ENCODE measurements at places on chromosomes 16 and 17. TPM values are rescaled to one million over a fixed set of nuclear protein-coding genes. Genes with fewer than 3 reads are reported as not detected.
A peak's percentile ranks its signal among the peaks of the same experiment; 100 is the strongest.

Gene TNS4
- total RNA-seq = 0.09 TPM

- DNase-seq = no peak
- peak overlapping the region; percentile 96 for H3K27ac ChIP-seq
- H3K4me3 ChIP-seq = peak overlapping the region; percentile 82
These were observed 2.5 kb downstream of the MAF start for GRCh38 chr16:79598063-79598347.

DNA sequence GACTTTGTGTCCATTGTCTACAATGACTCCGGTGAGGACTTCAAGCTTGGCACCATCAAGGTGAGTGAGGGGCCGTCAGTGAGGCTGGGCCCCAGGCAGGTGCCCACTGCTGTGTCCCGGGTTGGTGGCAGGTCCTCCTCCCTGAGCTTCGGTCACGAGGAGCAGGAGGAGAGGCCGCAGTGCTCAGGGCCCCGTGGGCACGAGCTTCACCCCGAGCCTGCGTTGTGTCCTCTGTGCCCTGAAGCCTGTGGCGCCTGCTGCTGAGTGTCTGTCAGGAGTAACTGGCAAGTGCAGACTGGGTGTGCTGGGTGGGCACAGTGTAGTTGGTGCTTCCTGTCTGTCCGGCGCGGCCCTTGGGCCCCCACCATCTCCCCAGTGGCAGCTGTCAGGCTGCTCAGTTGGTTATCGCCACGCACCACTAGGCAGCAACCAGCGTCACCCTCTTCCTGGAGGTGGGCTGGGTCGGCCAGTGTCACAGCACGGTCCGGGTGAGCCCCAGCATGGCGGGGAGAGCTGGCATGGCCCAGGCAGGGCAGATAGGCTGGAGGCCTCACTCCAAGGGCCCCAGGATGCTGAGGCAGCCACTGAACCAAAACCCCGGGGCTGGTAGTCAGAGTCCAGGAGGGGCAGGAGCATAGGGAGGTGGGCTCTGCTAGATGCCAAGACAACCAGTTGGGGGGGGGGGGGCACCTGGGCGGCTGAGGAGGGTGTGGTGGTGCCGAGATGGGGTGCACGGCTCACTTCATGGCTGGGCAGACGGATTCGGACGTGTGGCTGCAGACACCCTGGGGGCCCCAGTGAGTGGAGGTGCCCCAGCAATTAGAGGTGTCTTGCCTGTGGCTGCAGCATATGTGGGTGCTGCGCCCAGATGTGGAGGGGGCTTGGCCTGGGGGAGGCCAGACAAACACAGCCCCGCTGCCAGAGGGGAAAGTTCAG lies 39.3 kb downstream of the TSC2 start:
- H3K36me3 ChIP-seq = no peaks in the 10 kb centered on the region
- no peak overlapping the region for H3K4me3 ChIP-seq
- DNase-seq = no peak
- H3K27ac ChIP-seq = no peak overlapping the region

- H3K4me1 ChIP-seq = peaks cover 8% of the 10 kb centered on the region
- no peak overlapping the region for H3K27ac ChIP-seq
- H3K36me3 ChIP-seq = no peaks in the 10 kb centered on the region
- no peak for DNase-seq
These were observed 1.2 kb downstream of the HS3ST4 start for GRCh38 chr16:25692742-25693508.

Gene SLFN14
- not detected for total RNA-seq

DNA sequence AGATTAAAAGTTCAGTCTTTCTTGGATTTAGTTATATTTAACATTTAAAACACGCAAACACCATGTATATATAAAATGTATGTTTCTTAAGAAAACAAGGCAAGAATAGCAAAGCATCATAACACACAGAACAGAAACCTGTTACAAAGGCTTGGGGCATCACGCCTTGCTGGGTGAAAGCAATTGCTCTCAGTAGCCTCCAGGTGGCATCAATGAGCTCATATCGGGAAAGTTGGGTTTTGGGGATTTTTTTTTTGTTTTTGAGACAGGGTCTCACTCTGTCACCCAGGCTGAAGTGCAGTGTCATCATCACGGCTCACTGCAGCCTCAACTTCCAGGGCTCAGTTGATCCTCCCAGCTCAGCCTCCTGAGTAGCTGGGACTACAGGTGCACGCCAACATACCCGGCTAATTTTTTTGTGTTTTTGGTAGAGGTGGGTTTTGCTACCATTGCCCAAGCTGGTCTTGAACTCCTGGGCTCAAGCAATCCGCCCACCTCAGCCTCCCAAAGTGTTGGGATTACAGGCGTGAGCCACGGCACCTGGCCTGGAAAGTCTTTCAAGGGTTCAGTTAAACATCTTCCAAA lies 56.9 kb downstream of the CYB5D2 start:
- H3K4me3 ChIP-seq = no peak overlapping the region
- no peaks in the 10 kb centered on the region for H3K4me1 ChIP-seq
- peak overlapping the region; percentile 65 for H3K27ac ChIP-seq
- H3K36me3 ChIP-seq = no peaks in the 10 kb centered on the region

- H3K4me1 ChIP-seq = peaks cover 7% of the 10 kb centered on the region
- H3K36me3 ChIP-seq = no peaks in the 10 kb centered on the region
- no peaks in the 10 kb centered on the region for H3K27me3 ChIP-seq
These were observed 62.4 kb downstream of the NKD1 start for GRCh38 chr16:50610331-50611262.

DNA sequence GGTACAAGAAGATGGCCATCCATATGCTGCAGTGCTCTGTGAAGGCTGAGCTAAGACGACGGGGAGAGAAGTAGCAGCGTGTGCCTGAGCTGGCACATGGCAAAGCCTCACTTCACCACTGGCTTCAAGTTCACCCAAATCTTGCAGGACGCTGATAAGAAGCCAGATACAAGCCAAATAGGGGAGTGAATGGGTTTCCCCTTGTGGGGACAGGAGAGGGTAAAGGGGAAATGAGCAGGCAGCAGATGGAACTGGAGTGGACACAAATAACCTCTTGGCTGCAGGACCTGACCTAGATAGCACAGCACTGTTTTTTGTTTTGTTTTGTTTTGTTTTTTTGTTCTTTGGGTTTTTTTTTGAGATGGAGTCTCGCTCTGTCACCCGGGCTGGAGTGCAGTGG lies 21.0 kb upstream of the PITPNA start:
- H3K36me3 ChIP-seq = no peaks in the 10 kb centered on the region
- H3K27me3 ChIP-seq = no peaks in the 10 kb centered on the region
- no peak overlapping the region for H3K27ac ChIP-seq
- no peak overlapping the region for H3K4me3 ChIP-seq

- peaks cover 17% of the 10 kb centered on the region for H3K4me1 ChIP-seq
- H3K27me3 ChIP-seq = no peaks in the 10 kb centered on the region
- DNase-seq = peak; percentile 54
- no peak overlapping the region for H3K27ac ChIP-seq
These were observed 172.6 kb downstream of the CDK5R1 start for GRCh38 chr17:32659419-32659842.

Measured in uterus (tissue), 4 donors.